ENCODE measurements at places on chromosomes 6 and 20. TPM values are rescaled to one million over a fixed set of nuclear protein-coding genes. Genes with fewer than 3 reads are reported as not detected.

DNA sequence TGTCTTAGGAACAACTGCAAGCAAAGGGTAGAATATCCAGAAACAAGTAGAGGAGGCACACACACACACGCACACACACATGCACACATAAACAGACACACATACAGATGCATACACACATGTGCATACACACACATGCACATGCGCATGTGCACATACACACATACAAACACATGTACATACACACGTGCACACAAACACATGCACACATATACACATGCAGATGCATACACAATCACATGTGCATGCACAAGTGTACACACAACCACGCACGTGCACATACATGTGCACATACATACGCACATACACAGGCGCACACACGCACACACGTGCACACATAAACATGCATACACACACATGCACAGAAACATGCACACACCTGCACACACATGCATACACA is 206.5 kb upstream of the OPRM1 start:
- no peak overlapping the region for H3K27ac ChIP-seq
- no peaks in the 10 kb centered on the region for H3K4me1 ChIP-seq
- H3K27me3 ChIP-seq: no peaks in the 10 kb centered on the region
- H3K36me3 ChIP-seq: no peaks in the 10 kb centered on the region

GRCh38 chr20:46647469-46647868 is 3.8 kb downstream of the SLC13A3 start:
- DNase-seq: no peak
- H3K27ac ChIP-seq: no peak overlapping the region
- peaks cover 10% of the 10 kb centered on the region for H3K4me1 ChIP-seq
- H3K27me3 ChIP-seq: no peaks in the 10 kb centered on the region
- H3K4me3 ChIP-seq: no peak overlapping the region
- H3K36me3 ChIP-seq: no peaks in the 10 kb centered on the region

DNA sequence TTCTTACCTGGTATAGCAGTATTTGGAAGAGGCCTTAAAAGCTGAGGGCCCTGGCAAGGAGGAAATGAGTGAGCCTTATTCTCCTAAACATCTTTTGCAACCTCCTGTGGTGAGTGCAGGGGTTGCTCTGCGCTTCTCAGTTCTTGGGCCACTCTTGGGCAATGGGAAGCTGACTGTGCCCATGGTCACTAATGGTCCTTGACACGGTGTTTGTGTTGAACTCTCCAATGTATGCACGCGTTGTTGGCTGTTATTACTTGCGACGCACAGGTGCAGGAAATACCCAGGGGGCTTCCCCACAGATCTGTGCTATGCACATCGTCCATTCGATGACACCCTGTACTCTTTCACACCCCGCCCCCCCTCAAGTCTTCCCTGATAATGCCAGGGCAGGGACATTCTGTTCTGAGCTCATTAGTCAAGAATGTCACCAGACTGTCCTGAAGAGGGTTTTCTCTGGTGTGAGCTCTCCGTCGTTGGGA is 79.7 kb downstream of the EDN1 start:
- H3K27ac ChIP-seq: no peak overlapping the region
- H3K36me3 ChIP-seq: no peaks in the 10 kb centered on the region
- no peak for DNase-seq
- H3K27me3 ChIP-seq: no peaks in the 10 kb centered on the region
- no peak overlapping the region for H3K4me3 ChIP-seq

DNA sequence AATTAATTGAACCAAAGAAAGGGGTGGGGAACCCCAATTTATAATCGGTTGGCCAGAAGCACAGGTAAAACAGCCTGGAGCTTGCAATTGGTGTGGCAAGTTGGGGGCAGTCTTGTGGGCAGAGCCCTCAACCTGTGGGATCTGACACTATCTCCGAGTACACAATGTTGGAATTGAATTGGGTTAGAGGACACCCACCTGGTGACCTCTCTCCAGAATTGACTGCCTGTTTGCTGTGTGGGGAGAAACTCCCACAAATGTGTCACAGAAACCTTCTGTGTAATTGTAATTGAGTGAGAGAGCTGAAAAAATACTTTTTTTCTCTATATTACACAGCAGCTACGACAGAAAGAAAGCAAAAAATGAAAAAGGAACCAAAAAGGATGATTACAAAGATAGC is 53.0 kb upstream of the FAM83C start:
- H3K4me1 ChIP-seq: peaks cover 22% of the 10 kb centered on the region
- peaks cover 49% of the 10 kb centered on the region for H3K36me3 ChIP-seq
- H3K27me3 ChIP-seq: no peaks in the 10 kb centered on the region
- no peak for DNase-seq

GRCh38 chr20:62908971-62909791 is 17.1 kb downstream of the DIDO1 start:
- H3K4me1 ChIP-seq: peaks cover 24% of the 10 kb centered on the region
- DNase-seq: no peak
- H3K27ac ChIP-seq: no peak overlapping the region
- H3K27me3 ChIP-seq: no peaks in the 10 kb centered on the region

Gene ULBP1
- 0.17 TPM for total RNA-seq

Gene PPIL6
- total RNA-seq: 4.4 TPM

DNA sequence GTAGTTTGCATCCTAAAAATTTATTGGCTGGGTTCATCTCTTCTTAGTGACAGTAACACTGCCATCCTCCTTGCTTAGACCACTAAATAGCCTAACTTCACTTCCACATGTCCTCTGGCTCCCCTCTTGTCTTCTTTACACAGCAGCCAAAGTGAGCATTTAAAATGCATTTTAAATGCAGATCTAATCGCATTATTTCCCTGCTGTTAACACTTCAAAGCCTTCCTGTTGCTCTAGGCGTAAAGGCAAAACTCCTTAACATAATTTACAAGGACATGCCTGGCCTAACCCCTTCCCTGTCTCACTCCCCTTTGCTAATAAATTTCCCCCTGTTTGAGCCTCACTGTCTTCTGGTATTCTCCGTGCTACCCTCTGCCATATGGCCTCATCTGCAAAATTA is 26.5 kb downstream of the NKAIN2 start:
- H3K27me3 ChIP-seq: no peaks in the 10 kb centered on the region
- H3K36me3 ChIP-seq: no peaks in the 10 kb centered on the region
- H3K4me3 ChIP-seq: no peak overlapping the region

Gene PRRT1
- 3.8 TPM for total RNA-seq

Gene RAMACL
- 2.9 TPM for total RNA-seq

GRCh38 chr20:45508068-45508886 is 7.1 kb downstream of the SPINT3 start:
- no peak overlapping the region for H3K27ac ChIP-seq
- H3K4me1 ChIP-seq: no peaks in the 10 kb centered on the region
- no peaks in the 10 kb centered on the region for H3K36me3 ChIP-seq
- DNase-seq: no peak
- no peaks in the 10 kb centered on the region for H3K27me3 ChIP-seq

Gene C20orf202
- not detected for total RNA-seq

Measured in esophagus muscularis mucosa (tissue), 4 donors.